ENCODE measurements at places on chromosomes 11 and 22.

DNA sequence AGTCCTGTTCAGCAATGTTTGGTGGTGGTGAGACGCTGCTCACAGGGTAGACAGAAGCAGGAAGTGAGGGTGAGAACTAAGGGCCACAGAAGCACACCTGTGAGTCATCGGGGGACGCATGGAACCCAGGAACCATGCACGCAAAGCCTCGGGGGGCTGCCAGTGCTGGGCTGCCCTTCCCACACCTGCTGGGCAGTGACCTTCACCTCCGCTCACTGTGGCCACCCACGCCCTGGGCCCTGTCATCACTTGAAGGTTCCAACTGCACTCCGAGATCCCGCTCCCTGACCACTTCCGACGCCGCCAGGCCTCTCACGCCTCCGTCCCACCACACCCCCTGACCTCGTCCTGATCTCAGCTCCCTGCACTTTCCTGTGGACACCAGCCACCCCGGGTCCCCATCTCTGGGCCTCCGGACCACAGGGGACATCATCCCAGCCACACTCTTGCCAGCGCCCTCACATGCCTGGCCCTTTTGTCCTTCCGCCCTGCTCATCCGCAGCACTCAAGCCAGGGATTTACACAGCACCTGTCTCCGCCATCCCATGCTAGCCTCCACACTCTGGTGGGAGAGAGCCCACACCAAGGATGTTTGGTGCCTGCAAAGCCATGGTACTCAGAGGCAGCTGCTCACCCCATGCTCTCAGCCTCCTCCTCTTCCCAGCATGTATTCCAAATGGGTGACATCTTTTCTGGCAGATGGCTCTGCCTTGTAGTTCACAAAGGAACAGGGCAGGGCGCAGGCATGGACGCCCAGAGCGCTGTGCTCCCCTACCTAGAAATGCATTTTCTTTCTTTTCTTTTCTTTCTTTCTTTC, 23.1 kb upstream of the ATXN10 start:
- DNase-seq: no peak

DNA sequence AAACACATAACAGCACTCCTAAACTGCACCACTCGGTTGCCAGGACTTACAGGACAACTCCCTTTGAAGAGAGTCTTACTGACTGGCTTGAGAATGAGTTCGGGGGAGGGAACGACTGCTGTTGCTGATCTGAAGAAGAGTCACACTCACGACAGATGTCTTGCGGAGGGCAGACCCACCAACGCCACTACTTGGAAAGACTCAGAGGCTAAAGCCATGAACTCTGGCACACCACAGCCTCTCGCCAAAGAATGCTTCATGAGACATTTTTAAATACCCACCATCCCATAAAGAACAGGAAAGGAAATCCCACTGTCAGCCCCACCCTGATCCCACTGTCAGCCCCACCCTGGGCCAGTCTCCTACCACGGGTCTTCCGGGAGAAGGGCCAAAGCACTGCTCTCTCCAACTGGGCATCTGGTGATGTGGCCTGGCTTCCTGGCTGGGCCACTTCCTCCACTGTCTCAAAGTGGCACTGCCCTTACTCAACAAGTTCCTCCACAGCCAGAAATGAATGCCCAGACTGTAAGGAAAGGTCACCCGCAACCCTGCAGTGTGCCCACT, 73.6 kb downstream of the MICAL3 start:
- peak; percentile 85 for DNase-seq

GRCh38 chr11:113647856-113648255, 58.3 kb downstream of the TMPRSS5 start:
- DNase-seq: no peak

DNA sequence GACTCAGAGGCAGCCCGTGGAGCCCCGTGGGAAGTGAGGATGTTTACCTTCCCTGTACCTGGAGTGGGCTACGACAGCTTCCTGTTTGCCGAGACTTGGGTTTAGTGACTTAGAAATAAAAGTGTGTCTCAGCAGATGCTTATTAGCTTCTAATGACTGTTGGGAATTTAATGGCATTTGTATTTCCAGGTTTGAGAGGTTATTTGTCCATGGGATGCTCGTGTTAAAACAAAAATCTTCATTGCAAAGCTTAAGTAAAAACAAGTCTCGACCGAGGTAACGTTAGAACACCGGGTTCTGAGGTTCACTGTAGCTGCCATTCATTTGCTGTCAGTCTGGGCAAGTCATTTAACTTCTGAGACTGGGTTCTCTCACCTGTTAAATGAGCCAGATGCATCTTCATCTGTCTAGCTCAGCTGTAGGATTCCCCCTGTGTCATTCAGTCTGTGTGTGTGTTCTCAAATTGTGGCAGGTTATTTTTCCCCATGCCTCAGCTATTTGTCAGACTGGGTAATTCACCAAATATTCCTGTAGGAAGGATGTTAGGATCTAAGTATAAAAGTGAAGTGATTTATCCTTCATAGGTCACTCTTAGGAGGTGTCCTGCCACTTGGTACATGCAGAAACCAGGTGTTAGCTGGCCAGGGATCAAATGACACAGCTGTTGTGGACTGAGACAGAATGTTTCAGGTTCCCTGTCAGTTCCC, 791 bp downstream of the EI24 start:
- DNase-seq: no peak

DNA sequence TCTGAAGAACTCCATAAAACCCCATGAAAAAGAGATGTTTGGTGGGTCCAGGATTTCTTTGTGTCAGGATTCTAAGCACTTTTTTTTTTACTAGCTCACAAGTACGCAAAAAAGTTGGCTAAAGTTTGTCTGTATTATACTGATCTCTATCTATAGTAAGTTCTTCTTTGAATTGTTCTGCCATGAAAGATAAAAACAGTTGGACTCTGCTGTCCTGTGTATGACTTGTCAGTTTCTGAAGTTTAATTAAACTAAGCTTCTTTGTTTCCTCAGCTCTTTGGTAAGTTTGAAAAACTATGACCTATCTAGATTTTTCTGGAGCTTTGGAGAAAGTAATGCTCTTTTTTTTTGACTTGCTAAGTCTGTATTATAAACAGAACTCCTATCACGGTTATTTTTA, 812.2 kb upstream of the LUZP2 start:
- no peak for DNase-seq

DNA sequence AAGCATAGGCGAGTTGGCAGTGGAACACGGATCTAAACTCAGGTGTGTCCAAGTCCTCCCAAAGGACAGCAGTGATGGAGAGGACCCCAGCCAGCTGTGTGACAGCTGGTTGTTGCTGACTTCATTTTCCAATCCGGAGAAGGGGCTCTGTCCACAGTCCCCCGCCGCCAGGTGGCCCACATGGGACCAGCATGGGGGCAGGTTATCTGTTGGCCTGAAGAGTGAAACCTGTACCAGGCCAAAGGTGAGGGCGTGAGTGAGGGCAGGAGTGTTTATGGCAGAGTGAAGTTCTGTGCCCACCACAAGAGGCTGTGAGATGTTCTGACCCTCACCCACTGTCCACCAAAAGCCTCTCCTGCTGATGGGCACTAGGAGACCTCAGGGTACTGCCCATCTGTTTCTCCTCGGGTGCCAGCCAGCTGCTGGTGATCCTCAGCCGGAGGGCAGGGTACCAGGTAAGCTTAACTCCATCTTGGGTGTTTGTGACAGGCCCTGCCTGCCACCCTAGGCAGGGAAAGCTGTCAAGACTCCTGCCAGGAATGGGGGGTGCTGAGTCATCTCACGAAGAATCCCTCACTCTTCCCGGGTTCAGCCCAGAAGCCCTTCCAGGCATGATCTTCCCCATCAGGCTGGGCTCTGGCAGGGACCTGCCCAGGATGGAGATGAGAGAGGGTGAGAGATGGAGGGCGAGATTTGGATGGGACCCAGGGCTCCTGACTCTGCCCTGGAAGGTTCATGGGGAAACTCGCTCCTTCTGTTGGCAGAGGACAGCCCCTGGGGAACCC, 15.5 kb upstream of the TAB1 start:
- DNase-seq: no peak

- peak; percentile 84 for DNase-seq
Measured at GRCh38 chr22:35930933-35931332, 97.7 kb downstream of the RBFOX2 start.

- no peak for DNase-seq
Measured at GRCh38 chr11:44711787-44712608, 14.8 kb upstream of the TSPAN18 start.

DNA sequence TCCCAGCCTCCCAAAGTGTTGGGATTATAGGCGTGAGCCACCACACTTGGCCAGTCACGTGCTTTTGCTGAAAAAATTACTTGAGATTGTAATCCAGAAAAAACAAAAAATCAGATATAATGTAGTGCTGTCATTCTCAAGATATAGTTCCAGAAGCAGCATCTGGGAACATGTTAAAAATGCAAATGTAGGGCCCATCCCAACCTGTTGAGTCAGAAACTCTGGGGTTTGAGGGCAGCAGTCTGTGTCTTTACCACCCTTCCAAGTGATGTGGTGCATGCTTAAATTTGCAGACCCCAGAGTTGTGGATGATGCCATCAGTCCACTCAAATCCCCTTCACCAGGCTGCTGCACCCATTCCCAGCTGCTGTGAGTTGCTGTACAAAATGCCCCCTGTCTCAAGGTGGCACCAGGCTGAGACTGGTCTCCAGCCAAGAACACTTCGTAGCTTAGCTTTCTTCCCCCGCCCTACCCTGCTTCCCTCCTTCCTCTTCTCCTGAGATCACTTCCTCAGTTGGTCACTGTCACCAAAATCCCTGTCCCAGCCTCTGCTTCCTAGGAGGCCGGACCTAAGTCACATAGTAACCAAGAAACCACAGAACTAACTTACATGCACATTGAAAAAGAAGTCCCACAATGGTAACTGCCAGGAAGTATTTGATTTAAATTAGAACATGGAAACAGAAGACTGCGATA, 18.2 kb upstream of the ARRB1 start:
- no peak for DNase-seq

GRCh38 chr22:32587449-32587848, 112.8 kb downstream of the FBXO7 start:
- DNase-seq: peak; percentile 96

DNA sequence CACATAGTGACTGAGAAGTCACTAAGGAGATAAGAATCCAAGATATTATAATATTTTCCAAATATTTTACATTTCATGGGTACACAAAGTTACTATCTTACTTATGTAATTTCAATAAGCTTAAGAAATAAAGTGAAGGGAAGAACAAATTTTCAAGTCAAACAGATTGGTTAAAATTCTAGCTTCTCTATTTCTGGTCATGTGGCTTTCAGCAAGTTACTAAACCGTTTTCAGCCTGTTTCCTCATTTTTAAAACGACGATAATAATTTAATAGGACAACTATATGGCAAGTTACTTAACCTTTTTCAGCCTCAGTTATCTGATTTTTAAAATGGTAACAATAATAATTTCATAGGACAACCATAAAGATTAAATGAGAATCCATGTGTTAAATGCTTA, 15.6 kb downstream of the DCUN1D5 start:
- DNase-seq: no peak

DNA sequence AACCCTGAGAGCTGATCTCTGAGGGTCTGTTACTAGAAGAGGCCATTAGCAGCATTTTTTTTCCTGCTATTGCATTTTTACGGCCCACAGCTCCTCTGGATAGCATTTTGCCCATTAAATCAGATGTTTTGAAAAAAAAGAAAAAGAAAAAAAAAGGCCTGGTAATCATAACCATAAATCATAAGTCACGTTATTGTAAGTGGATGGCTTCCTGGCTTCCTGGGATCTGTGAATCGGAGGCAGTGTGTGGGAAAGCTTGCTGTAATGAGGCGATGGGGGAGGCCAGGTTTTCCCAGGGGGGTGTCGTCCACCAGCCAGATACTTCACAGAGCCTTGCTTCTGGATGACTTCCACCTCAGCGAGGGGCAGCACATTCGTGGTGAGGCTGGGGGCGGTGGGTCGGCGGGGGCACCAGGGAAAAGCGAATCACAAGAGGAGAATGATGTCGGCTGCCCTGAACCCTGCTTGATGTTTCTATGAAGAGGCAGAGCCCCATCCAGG, 106.5 kb upstream of the SYT13 start:
- DNase-seq: peak; percentile 48

- peak; percentile 44 for DNase-seq
Measured at GRCh38 chr22:24133187-24133965, 47.9 kb upstream of the SUSD2 start.

DNA sequence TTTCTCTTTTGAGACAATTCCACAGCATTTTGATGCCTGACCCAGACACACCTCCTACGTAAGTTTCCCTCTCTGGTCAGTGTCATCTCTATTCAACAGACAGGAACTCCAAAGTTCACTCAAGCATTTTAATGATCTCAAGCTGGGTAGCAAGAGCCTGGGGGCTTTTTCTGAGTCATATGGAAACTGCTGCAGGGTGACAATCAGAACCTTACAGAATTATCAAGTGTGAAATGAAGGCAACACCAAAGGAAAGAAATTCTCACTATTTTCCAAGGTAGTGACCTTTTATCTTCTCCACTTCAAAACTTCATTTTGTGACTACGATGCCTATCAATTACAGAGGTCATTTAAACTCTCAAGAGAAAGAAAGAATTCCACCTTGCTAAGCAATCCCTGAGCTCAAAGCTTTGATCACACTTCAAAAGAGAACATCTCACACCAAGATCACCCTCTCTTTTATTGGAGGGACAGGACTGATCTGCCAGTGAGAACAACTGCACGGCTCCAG, 229.0 kb upstream of the ZC3H12C start:
- DNase-seq: peak; percentile 71

DNA sequence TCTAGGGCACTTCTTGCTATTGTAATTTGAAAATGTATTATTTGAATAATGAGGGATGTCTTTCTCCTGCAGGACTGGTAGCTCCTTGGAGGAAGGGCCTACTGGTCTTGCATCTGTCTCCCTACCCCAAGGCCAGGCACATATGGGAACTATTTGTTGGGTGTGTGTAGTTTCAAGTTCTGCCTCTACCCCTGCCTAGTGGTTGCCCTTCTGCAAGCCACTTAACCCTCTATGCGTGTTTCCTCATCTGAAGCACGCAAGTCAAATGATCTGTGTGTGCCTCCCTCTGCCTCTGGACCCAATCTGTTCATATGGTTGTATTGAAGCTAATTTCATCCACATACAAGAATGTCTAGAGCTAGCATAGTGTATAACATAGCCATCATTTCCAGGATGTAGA, 67.0 kb downstream of the WNT11 start:
- no peak for DNase-seq

DNA sequence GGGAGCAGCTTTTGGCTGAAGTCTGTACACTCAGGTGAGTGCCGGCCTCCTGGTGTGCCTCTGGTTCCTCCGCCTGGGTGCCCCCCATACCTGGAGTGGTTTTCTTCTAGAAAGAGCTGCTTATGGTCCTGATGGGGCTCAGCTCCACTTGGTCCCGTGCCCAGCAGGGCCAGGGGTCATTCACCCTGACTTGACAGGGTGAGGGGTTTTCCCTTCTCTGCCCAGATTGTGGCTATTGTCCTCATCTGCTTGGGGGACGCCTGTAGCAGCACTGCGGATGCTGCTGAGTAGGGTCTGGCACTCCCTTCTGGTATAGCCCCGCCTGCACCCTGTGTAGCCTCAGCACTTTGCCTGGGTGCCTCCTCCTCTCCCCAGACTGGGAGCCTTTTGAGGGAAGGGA, 8.2 kb downstream of the OMP start:
- no peak for DNase-seq

- DNase-seq: no peak
Measured at GRCh38 chr22:20546541-20546950, 39.1 kb downstream of the MED15 start.

DNA sequence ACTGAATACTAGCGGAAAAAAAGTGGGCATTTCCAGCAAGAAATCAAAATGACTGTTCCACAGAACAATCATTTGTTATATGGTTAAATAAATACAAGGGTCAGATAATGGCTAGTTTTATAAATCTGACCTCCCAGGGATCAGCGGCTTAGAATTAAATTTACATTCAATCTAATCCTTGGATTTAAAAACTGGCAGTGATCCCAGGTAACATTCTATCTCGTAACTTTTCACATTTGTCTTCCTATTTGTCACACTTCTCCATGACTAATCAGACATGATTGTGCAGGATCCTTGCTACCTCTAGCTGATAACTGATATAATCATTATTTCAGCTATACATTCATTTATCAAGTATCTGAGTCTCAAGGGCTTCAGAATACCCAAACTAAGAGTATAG, 2.9 kb upstream of the MMP3 start:
- DNase-seq: no peak

All from fibroblast of villous mesenchyme (primary cell).